ENCODE measurements at places on chromosomes 7 and 10. TPM values are rescaled to one million over a fixed set of nuclear protein-coding genes. Genes with fewer than 3 reads are reported as not detected.

The NPC1L1 gene
- 0.08 TPM for total RNA-seq

The GDF2 gene
- not detected for total RNA-seq

The BRAF gene
- 40.6 TPM for total RNA-seq

The TLX1 gene
- total RNA-seq: not detected

The AMPH gene
- 1.7 TPM for total RNA-seq

The GARS1 gene
- 125 TPM for total RNA-seq

Data from esophagus squamous epithelium (tissue), 5 donors.